ENCODE measurements at places on chromosomes 2 and 18. TPM values are rescaled to one million over a fixed set of nuclear protein-coding genes. Genes with fewer than 3 reads are reported as not detected.

- no peaks in the 10 kb centered on the region for H3K27me3 ChIP-seq
- no peak for DNase-seq
- H3K4me1 ChIP-seq = no peaks in the 10 kb centered on the region
- H3K4me3 ChIP-seq = no peak overlapping the region
- H3K36me3 ChIP-seq = no peaks in the 10 kb centered on the region
Measured at GRCh38 chr2:169193618-169194017, 124.3 kb downstream of the DHRS9 start.

GRCh38 chr2:128635361-128635900 lies 316.8 kb upstream of the HS6ST1 start:
- no peaks in the 10 kb centered on the region for H3K4me1 ChIP-seq
- H3K36me3 ChIP-seq = no peaks in the 10 kb centered on the region
- no peak overlapping the region for H3K4me3 ChIP-seq
- DNase-seq = peak; percentile 53
- H3K27ac ChIP-seq = no peak overlapping the region

GRCh38 chr2:11553661-11554398 lies 20.0 kb downstream of the GREB1 start:
- no peaks in the 10 kb centered on the region for H3K27me3 ChIP-seq
- H3K4me1 ChIP-seq = no peaks in the 10 kb centered on the region
- peak; percentile 49 for DNase-seq
- H3K4me3 ChIP-seq = no peak overlapping the region

Gene GREB1L
- 19.1 TPM for total RNA-seq

Gene OXER1
- total RNA-seq = 0.47 TPM

DNA sequence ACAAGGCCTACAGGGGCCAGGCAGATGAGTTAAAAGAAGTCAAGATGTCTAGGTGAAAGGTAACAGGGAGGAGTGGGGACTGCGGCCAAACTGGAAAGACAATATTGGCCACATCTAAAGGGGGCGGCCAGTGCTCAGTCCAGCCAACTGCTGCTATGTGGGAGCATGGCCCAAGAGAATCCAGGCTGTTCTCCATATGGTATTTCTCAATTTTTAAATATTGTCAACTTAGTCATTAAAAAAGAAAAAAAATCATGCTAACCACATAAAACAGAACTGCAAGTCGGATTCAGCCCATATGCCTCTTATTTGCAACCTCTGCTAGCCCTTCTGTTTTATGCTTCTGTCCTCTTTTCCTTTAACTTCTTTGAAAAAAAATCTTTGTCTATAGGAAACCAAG lies 14.8 kb downstream of the TRABD2A start:
- H3K4me3 ChIP-seq = no peak overlapping the region
- no peak for DNase-seq
- no peaks in the 10 kb centered on the region for H3K36me3 ChIP-seq

- no peak for DNase-seq
- no peaks in the 10 kb centered on the region for H3K27me3 ChIP-seq
- H3K36me3 ChIP-seq = no peaks in the 10 kb centered on the region
- no peak overlapping the region for H3K27ac ChIP-seq
Measured at GRCh38 chr2:158753641-158754611, 41.2 kb upstream of the DAPL1 start.

DNA sequence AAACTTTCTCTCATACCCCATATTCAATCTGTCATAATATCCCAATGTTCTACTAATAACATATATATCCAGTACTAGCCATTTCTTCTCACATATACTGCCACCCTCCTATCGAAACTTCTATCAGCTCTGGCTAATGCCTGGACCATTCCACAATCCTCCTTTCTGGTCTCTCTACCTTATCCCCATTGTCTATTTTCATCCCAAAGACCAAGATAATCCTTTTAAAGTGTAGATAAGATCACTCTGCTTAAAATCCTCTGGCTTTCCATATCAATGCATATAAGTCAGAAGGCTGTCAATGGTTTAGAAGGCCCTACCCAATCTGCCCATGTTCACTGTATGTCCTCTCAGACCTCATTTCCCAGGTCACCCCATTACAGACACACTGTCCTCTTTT lies 229.6 kb downstream of the ZEB2 start:
- no peaks in the 10 kb centered on the region for H3K36me3 ChIP-seq
- DNase-seq = no peak
- no peaks in the 10 kb centered on the region for H3K4me1 ChIP-seq
- no peaks in the 10 kb centered on the region for H3K27me3 ChIP-seq

DNA sequence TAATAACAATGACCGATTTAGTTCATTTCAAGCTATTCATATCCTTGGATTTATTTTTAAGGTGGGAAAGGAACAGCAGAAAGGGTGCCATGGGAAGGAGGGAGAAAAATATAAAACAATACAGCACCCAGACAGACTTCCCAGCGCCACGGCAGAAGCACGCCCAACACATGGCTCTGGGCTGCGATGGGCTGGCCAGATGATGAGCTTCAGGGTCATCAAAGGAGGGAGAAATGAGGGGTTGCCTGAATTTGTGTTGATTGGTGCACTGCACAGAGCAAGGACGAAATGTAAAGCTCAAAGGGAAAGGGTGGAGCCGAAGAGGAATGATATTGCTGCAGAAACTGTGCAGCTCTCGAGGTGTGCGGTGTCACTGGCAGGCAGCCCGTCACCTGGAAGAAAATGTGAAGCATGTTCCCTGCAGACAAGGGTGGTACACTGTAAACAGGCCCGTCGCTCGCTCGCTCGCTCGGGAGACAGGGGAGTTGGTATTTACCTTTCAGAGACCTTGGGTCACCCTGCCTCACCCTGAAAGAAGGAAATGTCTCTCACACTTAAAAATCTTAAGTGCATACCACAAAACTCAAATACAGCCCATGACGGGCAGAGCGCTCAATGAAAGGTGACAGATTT lies 195.5 kb upstream of the CTAGE1 start:
- H3K4me1 ChIP-seq = peaks cover 21% of the 10 kb centered on the region
- H3K4me3 ChIP-seq = no peak overlapping the region
- no peak overlapping the region for H3K27ac ChIP-seq

GRCh38 chr2:37894047-37894446 lies 31.0 kb upstream of the RMDN2 start:
- H3K36me3 ChIP-seq = no peaks in the 10 kb centered on the region
- peaks cover 8% of the 10 kb centered on the region for H3K4me1 ChIP-seq
- H3K27ac ChIP-seq = no peak overlapping the region
- no peak overlapping the region for H3K4me3 ChIP-seq

DNA sequence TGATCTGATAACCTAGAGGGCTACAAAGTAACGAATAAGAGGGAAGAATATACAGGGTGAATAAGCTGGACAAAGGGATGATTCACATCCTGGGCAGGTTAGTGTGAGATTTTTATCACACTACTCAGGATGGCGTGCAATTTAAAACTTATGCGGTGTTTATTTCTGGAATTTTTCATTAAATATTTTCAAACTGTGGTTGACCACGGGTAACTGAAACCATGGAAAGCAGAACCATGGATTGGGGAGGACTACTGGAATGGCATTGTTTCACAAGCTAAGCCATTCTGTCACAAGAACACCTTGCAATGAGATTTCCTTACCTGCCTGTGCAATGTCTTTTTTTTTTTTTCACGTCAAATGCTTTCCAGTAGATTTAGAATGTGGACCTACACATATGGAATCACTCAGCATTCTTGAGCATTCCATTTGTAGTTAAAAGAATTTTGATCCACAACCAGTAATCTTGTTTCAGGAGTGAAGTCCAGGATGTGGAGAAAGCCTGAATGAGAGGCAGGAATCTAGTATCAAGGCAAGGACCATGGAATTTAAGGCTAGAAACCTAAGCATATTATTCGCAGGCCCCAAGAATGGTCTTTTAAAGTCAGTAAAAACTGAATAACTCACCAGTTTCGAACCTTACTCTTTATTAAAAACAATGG lies 8.0 kb upstream of the CDK15 start:
- H3K27me3 ChIP-seq = no peaks in the 10 kb centered on the region
- H3K27ac ChIP-seq = no peak overlapping the region
- no peaks in the 10 kb centered on the region for H3K4me1 ChIP-seq

GRCh38 chr2:171081649-171082111 lies 79.0 kb downstream of the TLK1 start:
- H3K36me3 ChIP-seq = no peaks in the 10 kb centered on the region
- H3K4me3 ChIP-seq = no peak overlapping the region
- no peak overlapping the region for H3K27ac ChIP-seq
- H3K27me3 ChIP-seq = no peaks in the 10 kb centered on the region

- H3K27ac ChIP-seq = no peak overlapping the region
- no peak overlapping the region for H3K4me3 ChIP-seq
- no peaks in the 10 kb centered on the region for H3K36me3 ChIP-seq
- no peaks in the 10 kb centered on the region for H3K4me1 ChIP-seq
- H3K27me3 ChIP-seq = no peaks in the 10 kb centered on the region
- DNase-seq = no peak
Measured at GRCh38 chr2:3075991-3076340, 301.7 kb downstream of the EIPR1 start.

DNA sequence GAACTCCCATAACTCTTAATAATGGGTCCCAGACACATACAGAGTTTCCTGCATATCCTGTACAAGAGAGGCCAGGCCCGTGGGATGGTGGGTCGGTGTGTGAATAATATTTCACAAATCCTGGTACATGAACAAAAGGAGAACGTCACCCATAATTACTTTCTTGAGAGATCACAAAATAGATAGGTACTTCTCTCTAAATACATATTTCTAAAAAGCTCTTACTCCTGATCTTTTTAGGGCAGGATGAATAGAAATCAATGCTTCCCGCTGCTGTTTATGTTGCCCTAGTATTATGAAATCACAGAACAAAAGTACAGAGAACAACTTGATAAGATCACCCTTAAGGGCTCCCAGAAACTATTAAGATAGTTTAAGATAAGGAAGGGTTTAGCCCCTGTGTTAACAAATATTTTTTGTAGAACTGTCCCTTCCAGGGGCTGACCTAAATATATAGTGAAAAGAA lies 5.4 kb downstream of the IRS1 start:
- peaks cover 81% of the 10 kb centered on the region for H3K4me1 ChIP-seq
- H3K36me3 ChIP-seq = no peaks in the 10 kb centered on the region
- H3K27me3 ChIP-seq = no peaks in the 10 kb centered on the region
- H3K4me3 ChIP-seq = peak overlapping the region; percentile 80
- peak overlapping the region; percentile 92 for H3K27ac ChIP-seq

Gene ABCG8
- total RNA-seq = not detected

- no peaks in the 10 kb centered on the region for H3K27me3 ChIP-seq
- no peaks in the 10 kb centered on the region for H3K36me3 ChIP-seq
- no peak for DNase-seq
- peaks cover 53% of the 10 kb centered on the region for H3K4me1 ChIP-seq
- no peak overlapping the region for H3K4me3 ChIP-seq
- H3K27ac ChIP-seq = no peak overlapping the region
Measured at GRCh38 chr2:203690441-203691047, 15.9 kb upstream of the CD28 start.

Gene DLX2
- not detected for total RNA-seq

Gene IFIH1
- 6.6 TPM for total RNA-seq

DNA sequence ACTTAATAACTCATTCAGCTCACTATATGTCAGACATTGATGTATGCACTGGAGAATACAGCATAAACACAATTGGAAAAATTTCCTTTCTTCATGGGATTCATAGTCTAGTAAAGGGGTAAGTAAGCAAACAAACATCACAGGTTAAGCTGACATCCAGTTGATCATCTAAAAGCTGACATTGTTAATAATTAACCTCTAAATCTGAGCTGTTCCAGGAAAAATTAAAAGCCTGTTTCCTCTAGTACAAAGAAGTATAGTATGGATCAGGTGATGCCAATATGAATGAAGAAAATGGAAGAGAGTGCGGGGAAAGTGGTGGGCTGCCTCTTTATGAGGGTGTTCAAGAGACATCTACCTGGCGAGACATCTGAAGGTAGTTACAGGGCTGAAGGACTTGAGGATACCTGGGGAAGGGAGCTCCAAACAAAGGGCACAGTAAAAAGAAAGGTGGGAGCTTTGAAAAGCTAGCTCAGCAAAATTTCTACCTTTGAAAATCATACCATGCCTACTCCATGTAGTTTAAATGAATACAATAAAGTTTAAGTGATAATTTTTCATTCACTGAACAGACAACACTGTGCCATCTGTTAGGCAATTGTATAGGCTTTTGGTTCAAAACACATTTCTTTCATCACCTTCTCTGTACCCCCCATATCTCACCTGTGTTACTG lies 619.3 kb downstream of the TRIB2 start:
- no peak overlapping the region for H3K4me3 ChIP-seq
- H3K27me3 ChIP-seq = no peaks in the 10 kb centered on the region
- no peak for DNase-seq

Gene LDLRAD4
- 33.1 TPM for total RNA-seq

GRCh38 chr2:217792626-217793527 lies 209.9 kb downstream of the TNS1 start:
- no peak overlapping the region for H3K27ac ChIP-seq
- no peak for DNase-seq
- no peaks in the 10 kb centered on the region for H3K4me1 ChIP-seq
- H3K36me3 ChIP-seq = peaks cover 18% of the 10 kb centered on the region
- H3K27me3 ChIP-seq = no peaks in the 10 kb centered on the region
- H3K4me3 ChIP-seq = no peak overlapping the region

DNA sequence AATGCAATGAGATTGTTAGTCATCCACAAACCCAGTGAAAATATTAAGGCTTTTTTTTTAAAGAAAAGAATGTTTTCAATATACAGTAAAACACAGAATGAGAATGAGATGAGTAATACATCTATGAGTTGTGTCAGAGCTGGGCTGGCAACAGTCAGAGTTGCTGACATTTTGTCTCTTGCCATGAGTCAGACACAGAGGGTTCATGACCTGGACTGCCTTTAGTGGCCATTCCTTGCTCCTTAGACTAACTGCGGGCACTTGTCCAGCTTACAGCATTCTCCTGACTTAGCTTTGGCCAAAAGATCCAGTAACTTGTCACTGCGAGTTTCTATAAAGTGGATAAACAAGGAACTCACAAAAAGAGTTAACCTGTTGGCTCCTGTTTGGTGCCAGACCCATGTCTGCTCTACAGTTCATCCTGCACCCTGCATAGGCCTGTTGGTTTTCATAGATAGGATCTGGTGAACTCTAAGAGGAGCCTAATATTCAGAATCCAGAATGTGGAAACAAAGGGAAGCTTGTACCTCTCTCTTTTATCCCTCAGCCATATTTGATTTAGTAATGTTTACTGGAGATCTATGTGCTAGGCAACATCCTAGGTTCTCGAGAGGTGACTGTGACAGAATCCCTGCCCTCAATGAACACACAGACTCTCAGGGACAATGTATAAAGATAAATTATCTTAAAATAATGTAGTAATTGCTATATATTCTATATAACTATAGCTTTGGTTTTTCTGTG lies 391.5 kb upstream of the VWC2L start:
- no peaks in the 10 kb centered on the region for H3K4me1 ChIP-seq
- peak; percentile 72 for DNase-seq
- no peaks in the 10 kb centered on the region for H3K36me3 ChIP-seq
- H3K4me3 ChIP-seq = no peak overlapping the region
- no peaks in the 10 kb centered on the region for H3K27me3 ChIP-seq

Gene METAP1D
- total RNA-seq = 4.7 TPM
